ENCODE measurements at places on chromosomes 1 and 21. TPM values are rescaled to one million over a fixed set of nuclear protein-coding genes. Genes with fewer than 3 reads are reported as not detected.

LCE1A gene
- total RNA-seq: not detected

RIPPLY3 gene
- not detected for total RNA-seq

LRRC53 gene
- total RNA-seq: not detected

CD1B gene
- not detected for total RNA-seq

GJA5 gene
- total RNA-seq: not detected

BMP8B gene
- total RNA-seq: 0.08 TPM

SPAG17 gene
- total RNA-seq: not detected

MAPKAPK2 gene
- total RNA-seq: 45.4 TPM

ADAMTS4 gene
- not detected for total RNA-seq

G0S2 gene
- total RNA-seq: not detected

SNX7 gene
- total RNA-seq: 111 TPM

TBX15 gene
- 16.0 TPM for total RNA-seq

PADI2 gene
- not detected for total RNA-seq

PRR9 gene
- total RNA-seq: not detected

DMRTA2 gene
- total RNA-seq: 15.0 TPM

All from SJSA1 (cell line).